Activated gamma-delta T cell treated with Interleukin-2 at 50 U/mL for 16 hours (primary cell): ENCODE measurements at places on chromosomes 16 and 17.

DNA sequence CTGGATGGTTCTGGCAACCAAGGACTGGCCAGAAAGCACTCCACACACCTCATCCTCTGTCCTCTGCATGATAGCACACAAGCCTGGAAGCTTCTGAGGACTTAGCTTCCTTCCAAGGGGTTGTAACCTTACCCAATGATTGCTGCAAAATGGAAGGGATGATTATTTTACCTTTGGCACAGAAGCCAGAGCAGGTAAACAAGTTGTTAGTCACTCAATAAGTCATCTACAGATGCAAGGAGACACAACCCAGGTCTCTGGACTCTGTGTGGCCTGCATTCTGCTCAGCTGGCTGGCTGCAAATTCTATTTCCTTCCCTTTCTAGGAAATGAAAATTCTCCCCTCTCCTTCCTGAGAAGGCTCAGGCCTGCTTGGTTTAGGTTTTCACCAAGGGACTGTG, 26.7 kb upstream of the DYNLL2 start:
- no peak for DNase-seq

DNA sequence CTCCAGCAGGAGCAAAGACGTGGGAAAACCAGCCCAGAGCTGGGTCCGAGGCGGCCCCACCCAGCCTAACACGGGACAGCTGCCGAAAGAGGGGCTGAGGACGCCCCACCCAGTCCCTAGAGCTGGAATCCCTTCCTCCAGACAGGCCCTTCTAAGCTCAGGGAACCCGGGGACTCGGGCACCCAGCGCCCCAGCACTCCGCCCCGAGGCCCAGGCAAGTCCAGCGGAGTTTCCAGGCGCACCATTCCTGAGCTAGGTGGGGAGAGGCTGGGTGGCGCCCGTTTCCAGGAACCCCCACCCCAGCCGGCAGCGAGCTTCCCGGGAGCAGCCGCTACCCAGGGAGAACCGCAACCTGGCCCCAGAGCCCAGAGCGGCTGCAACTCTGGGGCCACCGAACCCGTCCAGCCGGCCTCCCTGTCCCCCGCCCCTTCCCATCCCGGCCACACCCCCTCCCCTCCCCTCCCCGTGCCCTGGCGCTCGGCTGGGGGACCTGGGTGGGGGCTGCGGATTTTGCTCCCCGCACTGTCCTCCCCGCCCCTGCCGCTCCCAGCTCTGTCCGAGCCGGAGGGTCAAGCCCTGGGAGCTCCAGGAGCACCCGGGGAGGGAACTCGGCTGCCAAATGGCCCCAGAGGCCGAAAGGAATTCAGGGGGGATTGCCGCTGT, 536 bp downstream of the TMC6 start:
- DNase-seq: peak; percentile 14

GRCh38 chr16:50638816-50639670, 42.1 kb downstream of the SNX20 start:
- no peak for DNase-seq

DNA sequence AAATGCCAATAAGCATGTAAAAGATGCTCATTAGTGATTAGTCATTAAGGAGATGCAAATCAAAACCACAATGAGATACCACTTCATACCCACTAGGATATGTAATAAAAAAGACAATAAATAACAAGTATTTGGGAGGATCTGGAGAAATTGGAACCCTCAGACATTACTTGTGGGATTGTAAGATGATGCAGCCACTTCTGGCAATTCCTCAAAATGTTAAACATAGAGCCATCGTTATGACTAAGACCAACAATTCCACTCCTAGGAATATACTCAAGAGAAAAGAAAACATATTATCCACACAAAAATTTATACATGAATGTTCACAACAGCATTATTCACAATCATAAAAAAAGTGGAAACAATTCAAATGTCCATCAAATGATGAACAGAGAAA, 336.2 kb upstream of the PMFBP1 start:
- no peak for DNase-seq

GRCh38 chr16:15765880-15766279, 90.9 kb downstream of the MYH11 start:
- DNase-seq: peak; percentile 6

DNA sequence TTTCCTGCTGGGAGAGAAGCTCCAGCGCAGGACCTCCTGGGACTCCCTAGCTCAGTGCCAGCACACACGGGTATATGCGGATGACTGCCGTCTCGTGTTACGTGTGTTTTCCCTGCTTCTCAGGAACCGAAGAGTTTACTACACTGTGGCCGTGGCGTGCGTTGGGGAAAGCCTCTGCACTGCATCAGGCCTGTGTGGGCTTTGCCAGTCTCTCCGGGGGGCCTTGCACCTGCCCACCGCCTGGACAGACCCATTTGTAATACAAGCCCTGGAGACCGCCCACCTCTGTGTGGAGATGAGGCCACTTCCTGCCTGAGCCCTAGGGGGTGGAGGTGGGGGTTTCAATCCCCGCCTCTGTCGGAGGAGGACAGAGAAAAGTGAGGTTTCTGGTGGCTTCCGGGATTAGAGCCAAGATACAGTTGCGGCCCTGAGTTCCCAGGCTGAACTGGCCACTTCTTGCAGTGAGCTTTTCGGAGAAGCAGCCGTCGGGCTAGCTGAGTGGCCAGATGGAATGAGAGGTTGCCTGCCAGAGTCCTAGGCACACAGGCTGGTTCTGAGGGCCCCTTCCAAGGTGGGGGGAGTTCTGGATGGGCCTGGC, 43.4 kb upstream of the GSE1 start:
- peak; percentile 65 for DNase-seq

GRCh38 chr17:794876-795275, 12.7 kb downstream of the MRM3 start:
- DNase-seq: peak; percentile 12

- no peak for DNase-seq
Observed at GRCh38 chr16:60902114-60902513, 1134.1 kb downstream of the CDH8 start.

DNA sequence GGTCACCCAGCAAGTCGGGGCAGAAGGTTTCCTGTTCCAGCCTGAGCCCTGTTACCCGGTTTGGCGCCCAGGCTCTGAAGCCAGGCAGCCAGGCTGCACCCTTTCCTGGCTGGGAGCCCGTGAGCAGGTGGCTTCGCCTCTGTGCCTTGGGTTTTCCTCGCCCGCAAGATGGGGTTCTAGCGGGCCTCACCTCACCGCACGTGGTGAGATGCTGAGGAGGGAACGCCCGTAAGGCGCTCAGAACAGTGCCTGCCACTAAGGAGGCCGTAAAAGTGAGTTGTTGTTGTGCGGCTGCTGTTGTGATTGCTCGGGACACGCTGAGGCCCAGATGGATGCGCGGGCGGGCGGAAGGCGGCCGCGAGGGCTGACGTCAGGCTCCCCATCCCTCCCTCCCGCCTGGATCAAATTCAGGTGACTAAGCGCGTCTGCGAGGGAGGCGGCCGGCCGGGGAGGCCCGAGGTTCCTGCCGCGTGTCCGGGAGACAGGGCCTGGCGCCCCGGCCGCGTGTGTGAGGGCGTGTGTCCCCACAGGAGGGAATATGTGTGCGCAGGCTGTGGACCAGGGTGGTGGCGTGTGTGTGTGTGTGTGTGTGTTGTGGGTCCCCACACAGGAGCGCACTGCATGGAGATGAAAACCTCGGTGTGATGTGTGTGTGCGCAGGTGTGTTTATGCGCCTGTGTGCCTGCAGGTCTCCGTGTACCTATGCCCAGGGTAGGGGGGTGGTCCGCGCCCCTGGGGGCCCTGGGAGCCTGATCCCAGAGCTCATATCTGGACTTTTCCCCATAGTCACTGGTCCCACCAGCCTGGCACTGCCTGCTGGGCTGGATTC, 4.3 kb downstream of the CAMKK1 start:
- no peak for DNase-seq

GRCh38 chr17:41516830-41517283, 1.8 kb downstream of the KRT15 start:
- DNase-seq: no peak

- peak; percentile 50 for DNase-seq
Observed at GRCh38 chr17:44110823-44111633, 12.4 kb downstream of the HDAC5 start.

DNA sequence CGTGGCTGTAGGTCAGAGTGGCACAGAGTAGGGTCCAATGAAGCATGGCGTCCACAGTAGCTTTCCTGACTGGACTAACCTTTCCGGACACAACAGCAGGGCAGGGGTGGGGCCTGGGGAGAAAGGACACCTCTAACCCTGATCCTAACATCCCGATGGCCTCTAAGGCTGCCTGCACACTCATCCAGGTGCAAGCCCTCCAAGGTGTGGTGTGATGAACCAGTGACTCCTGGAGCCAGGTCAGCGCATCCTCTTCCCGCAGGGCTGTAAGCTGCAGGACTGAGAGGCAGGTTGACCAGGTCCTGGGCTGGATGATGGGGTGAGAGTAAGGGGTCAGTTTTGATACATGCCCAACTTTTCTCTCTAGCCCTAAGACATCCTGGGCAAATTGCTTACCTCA, 3.1 kb upstream of the ERBB2 start:
- DNase-seq: no peak
